ENCODE measurements at places on chromosomes 7 and 10.

DNA sequence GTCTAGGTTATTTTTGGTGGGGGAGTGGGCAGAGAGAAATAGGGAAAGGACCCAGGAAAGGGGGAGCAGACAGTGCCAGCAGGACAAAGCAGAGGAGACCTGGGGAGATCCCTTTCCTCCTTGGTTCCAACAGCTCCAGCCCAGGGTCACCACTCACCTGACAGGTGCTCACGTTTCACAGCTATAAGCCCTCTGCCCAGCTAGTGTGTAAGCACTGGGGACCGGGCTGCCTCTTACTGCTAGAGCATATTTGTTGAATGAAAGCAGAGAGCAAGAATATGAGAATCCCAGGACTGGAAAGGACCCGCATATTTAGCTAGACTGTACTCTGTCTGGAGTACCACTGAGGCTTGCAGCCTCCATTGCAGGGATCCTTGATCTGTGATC, 6.7 kb downstream of the ZCCHC24 start:
- DNase-seq = no peak

DNA sequence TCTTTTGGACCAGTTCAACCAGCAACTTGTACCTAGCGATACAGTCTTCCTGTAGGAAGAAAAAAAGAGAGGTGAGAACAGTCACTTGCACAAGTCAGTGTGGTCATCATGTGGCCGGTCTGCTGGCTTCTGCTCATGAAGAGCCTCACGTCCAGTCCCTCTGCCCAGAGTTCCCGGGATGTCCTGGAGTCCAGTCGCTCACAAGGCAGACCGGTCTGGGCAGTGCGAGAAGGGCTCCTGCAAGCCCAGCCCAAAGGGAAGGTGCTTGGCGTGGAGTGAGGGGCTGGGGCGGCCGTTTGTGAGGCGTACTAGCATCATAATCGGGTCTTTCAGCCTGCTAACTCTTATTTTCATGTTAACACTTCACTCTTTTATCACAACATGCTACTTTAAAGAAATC, 222.7 kb downstream of the MLLT10 start:
- no peak for DNase-seq

DNA sequence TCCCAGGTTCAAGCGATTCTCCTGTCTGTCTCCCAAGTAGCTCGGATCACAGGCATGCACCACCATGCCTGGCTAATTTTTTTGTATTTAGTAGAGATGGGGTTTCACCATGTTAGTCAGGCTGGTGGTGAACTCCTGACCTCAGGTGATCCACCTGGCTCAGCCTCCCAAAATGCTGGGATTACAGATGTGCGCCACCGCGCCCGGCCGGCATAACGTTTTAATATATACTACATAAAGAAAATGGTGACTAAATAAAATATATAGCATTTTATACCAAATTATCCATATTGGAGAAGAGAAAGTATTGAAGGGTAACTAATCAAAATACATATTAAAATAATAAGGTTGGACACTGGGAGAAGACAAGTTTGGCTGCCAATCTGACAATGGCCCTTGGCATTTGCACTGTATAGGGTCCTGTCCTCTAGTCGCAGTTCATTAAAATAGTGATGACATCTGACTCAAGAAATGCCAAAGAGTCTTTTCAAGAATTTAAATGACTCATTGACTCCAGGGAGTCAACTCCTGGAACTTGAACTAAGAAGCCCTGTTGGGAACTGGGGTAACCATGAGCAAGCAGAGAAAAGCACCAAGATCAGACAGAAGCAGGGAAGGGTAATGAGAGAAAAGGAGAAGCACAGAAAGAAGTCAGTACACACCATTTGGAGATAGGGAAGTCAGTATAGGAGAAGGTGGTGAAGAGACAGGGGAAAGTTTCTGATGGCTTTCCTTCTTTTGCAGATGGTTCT, 91.1 kb downstream of the CH25H start:
- DNase-seq = no peak

DNA sequence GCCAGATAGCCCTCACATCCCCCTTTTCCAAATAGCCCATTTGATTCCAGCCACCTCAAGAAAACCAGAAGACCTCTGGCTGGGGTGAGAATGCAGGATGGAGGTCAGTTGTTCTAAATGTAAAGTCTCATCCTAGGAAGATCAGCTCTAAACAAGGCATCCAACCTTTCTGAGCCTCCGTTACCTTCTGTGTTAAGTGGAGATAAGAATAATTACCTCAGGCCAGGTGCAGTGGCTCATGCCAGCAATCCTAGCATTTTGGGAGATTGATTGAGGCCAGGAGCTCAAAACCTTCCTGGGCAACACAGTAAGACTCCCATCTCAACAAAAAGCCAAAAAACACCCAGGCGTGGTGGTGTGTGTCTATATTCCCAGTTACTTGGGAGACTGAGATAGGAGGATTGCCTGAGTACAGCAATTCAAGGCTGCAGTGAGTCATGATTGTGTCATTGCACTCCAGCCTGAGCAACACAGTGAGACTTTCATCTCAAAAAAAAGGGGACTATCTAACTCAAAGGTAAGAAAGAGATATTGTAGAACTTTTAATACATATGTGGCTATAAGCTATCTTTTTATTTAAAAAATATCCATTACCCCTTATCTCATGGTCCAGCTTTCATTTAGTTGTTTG, 43.5 kb downstream of the PRTFDC1 start:
- DNase-seq = no peak

GRCh38 chr10:86300399-86300925, 66.1 kb downstream of the GRID1 start:
- DNase-seq = no peak

GRCh38 chr7:155213385-155213784, 84.3 kb upstream of the INSIG1 start:
- no peak for DNase-seq

DNA sequence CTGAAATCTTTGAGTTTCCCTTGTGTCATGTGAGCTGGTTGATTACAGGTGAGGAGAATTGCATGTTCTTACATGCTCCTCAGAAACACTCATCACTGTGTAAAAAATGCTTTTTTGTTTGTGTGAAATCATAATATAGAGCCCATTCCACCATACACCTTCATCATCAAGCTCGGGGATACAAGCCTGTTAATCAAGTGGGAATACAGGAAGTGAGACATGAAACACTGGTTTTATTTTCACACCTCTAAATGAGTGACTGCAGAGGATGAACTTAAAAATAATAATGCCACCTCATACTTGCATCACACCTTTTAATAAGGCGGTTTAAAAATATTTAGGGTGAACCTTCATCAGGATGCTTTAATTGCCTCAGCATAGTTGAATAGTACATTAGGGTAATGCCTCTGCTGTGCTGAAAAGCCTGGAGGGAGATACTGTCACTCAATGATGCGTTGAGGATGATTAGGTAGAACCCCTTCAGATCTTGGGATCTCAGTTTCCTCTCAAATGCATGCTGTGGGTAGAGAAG, 164.6 kb downstream of the AUTS2 start:
- DNase-seq = no peak

- no peak for DNase-seq
These were observed 4.7 kb downstream of the ZNF503 start for GRCh38 chr10:75396631-75397495.

DNA sequence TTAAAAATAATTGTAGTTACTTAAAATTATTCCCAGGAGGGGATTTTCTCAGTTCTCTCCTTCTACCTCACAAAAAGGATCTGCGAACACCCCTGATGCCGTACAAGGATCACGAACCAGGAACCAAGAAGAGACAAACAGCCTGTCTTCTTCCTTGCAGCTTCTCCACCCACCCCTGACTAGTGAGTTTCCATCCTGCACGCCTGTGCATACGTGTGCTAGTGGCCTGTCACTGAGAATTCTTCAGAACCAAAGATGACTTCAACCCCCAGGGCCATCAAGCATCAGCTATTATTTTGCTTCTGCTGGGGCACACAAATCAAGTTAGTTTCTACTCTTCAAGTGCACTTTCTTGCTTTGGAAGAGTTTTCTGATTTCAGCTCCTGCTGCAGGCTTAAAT, 175.5 kb upstream of the KLF6 start:
- DNase-seq = no peak

DNA sequence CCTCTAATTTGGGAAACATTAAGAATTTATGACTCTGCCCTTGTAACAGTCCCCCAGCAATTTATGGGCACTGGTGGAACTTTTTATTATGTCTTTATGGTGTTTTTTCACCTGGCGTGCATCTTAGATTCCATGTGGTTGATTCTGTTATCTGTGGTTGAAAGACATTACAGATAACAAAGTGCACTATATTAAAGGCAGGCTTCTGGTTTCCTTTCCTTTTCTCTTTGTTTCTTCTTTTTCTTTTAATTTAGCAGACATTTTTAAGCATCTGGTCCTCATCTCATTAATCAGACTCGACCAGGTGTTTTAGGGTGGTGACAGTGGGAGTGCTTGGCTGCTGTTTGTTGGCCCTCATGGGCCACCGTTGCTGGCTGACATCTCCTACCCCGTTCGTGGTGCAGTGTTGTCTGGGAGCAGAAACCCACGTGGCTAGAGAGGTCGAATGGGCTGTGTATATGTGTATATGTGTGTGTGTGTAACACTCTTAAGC, 77.4 kb downstream of the LRMDA start:
- no peak for DNase-seq

DNA sequence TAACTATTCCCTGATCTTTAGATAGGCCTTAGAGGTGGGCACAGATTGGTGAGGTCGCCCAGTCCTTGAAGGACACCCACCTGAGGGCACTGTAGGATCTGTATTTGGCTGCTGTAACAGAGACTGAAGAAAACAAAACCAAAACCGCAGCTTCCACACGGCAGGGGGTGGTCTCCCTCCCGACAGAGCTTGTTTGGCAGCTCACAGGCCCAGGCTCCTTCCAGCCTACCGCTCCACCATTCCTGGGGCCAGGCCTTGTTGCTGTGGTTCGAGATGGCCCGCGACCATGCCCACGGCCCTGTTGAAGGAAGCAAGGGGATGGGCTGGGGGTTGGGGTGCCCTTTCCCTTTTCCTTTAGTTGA, 30.4 kb downstream of the ZNF783 start:
- DNase-seq = no peak

- no peak for DNase-seq
These were observed 21.5 kb upstream of the TMEM213 start for GRCh38 chr7:138776166-138776833.

- DNase-seq = no peak
These were observed 342.4 kb downstream of the BBS9 start for GRCh38 chr7:33471636-33472242.

- DNase-seq = no peak
These were observed 324.1 kb upstream of the NPSR1 start for GRCh38 chr7:34333925-34334324.

GRCh38 chr7:149845257-149845980, 7.2 kb downstream of the ZNF862 start:
- no peak for DNase-seq

DNA sequence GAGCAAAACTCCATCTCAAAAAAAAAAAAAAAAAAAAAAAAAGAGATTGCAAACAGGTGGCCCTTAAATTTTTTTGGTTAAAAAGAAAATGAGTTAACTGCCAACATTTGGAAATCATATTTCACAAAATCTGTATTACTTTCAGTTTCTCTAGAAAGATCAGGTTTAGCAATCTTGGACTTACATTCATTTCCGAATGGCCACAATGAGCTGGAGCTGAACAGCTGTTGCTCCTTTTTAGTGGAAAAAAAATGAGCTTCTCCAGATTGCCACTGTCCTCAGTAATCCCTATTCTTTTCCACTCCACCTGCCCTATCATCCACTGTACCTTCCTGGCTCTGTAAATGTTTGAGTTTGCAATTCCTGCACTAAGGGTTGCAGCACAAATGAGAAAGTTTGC, 43.6 kb downstream of the RAB11FIP2 start:
- DNase-seq = no peak

- no peak for DNase-seq
These were observed 486 bp downstream of the CACNA2D1 start for GRCh38 chr7:82443036-82443546.

- DNase-seq = no peak
These were observed 35.0 kb downstream of the IQUB start for GRCh38 chr7:123499211-123499970.

- DNase-seq = no peak
These were observed 102.0 kb downstream of the HIF1AN start for GRCh38 chr10:100637785-100638184.

DNA sequence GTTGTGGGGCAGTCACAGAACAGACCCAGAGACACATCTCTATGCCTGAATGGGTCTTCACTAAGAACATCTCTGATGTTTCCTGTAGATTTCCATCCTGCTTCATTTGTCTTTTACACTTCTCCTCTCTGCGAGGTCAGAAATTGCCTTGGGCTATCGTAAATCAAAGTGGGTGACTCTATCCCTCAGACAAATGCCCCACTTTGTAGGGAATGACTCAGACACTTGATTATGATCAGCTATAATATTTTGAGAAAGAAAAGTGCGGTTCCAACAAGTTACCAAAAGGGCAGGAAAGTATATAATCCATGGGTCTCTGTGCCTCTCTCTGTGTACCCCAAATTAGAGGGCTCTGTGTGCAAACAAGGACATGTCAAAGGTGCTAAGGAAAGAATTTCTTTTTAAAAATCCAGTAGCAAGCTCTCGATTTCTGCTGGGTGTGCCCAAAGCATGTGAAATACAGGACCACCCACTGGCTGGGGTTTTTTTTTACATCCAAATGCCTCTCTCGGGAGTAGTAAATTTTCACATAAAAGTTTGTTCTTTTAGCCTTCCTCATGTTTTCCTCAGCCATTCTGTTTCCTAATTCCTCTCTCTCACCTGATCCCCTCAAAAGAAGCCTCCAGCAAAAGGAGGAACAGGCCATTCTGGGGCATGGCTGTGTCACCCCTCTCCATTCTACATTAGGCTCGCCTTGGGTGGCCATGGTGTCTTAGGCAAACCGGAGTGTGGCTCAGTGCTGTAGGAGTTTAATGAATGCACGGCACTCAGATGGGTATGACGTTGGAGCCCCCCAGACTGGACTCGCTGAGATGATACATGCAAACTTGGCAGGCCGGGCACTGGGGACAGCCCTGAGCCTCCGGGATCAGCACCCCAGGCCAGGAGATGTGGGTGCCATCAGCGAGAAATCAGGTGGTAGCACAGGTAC, 6.3 kb upstream of the OPN4 start:
- DNase-seq = no peak

DNA sequence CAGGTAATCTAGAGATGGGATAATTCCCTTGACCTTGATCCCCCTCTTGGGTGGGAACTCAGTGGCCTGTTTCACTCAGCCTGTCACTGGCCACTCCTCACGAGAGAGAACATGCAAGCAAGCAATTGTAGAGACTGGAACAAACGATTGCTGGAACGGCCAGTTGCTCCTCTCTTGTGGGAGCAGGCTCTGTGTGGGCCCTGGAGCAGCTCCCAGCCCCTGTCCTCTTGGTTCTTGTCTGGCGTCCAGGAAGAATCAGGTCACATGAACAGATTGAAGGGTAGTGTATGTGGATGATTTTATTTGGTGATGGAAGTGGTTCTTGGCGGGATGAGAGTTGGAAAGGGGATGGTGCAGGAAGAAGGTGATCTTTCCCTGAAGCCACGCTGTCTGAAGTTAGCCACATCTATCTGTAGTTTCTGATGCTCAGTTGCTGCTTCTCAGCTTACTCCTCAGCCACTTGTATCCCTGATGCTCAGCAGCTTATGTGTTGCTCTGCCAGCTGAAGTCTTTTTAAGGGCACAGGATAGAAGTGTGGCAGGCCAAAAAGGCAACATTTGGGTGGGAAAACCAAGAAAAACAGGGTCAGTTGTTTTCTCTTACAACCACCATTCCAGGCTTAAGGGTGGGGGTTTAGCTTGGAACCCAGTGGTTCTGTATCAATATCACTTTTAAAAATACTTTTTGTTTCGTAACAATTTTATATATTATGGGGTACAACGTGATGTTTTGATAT, 15.9 kb downstream of the RNF133 start:
- no peak for DNase-seq

- DNase-seq = no peak
These were observed 122.6 kb downstream of the FAM107B start for GRCh38 chr10:14652067-14652466.

GRCh38 chr10:105259201-105259600, 618.1 kb downstream of the SORCS3 start:
- DNase-seq = no peak
